BE2C (cell line): ENCODE measurements at places on chromosomes 12 and 14.
A peak's percentile ranks its signal among the peaks of the same experiment; 100 is the strongest.

DNA sequence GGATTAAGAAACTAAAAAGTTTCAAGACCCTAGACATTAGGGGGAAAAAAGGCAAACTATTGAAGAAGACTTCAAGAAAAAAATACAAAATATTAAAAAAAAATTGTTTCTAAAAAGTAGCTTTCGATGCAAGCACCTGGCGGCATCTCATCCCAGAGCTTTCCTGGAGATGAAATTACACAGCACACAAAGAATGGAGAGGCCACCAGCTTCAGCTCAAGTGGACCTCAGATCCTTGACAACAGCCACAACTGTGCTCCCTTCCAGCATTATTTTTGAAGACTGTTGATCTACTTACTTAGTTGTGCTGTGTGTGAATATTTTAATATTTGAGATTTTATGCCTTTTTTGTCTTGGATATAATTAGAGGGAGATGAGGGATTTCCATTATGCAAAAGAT is 479.0 kb downstream of the GLT1D1 start:
- no peak for DNase-seq

DNA sequence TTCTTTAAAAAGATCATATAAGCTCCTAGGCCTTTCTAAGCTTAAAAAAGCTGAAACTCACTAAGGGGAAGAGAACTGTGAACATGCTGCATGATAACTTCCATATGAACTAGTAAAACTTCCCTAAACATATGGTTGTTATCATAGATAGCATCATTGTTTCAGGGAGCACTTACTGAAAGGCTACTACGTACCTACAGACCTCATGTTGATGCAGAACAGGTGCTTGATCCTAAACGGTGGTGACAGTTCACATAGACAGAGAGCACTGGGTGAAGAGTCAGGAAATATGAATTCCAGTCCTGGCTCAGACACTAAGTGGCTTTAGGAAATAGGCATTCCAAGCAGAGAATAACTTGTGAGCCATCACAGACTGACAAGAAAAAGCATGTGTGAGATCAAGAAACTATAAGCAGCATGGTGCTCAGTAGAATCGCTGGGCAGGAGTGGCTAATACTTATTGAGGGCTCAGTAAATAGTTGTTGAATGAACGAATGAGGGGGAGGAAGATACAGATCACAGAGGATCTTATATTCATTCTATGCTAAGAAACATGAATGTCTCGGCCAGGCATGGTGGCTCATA is 78.4 kb upstream of the NUDT4 start:
- DNase-seq: peak; percentile 33

DNA sequence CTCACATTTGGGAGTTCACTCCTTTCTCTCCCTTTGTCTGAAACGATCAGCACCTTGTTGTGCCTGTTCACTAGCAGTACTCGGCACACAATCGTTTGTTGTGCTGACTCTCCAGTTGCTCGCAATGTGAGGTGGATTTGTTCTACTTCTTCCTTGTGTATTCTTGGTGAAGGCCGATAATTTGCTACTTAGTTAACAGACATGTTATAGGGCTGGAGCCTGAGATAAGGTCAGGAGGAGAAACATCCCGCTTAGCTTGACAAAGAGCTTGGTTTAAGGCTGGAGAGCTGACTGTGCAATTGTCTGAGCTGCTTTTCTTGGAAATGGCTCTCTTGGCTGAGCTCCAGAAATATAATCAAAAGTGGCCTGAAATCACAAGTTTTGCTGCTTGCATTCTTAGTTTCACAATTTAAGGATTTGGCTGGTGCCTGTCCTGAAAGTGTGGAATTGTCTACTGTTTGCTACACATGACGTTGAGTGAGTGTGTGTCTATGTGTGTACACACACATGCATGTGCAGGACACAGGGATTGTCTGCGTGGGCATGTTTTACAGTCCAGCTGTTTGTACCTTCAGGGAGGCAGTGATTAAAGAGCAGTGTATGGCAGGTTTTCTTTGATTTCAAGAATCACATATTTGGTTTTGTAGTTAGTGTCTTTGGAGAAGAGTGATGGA is 77.7 kb downstream of the ARF6 start:
- DNase-seq: no peak

- no peak for DNase-seq
Observed at GRCh38 chr14:102043251-102044025, 43.4 kb downstream of the HSP90AA1 start.

GRCh38 chr14:22185191-22185590 is 403.8 kb downstream of the DAD1 start:
- no peak for DNase-seq

DNA sequence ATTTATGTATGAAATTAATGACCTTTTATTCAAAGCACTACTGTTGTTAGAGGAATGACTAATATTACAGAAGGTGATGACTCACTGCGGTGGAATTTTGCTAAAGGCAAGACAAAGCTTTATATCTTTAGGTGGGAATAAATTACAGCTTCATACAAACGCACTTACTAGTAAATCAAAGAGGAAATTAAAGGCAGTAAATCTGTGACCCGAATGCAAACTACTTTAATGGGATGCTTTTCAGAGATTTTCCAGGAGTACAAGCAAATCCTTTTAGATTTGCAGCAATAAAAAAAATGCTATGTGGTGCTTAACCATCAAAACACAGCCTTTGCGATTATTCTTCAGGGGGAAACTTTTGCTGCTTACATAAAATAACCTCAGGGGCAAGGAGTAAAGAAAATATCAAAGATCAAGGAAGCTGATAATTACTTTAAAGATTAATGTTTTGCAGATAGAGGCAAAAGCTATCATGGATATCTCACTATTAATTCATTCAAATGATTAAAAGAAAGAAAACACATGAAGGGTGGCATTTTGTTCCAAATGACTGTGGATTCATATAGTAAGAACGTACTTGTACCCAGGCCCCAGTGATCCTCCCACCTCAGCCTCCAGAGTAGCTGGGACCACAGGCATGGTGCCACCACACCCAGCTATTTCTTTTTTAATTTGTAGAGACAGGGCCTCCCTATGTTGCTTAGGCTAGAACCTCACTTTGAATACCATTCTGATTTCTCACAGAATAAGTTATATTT is 98.9 kb downstream of the DENND5B start:
- no peak for DNase-seq

- no peak for DNase-seq
Observed at GRCh38 chr12:107624493-107624892, 61.1 kb upstream of the PWP1 start.

DNA sequence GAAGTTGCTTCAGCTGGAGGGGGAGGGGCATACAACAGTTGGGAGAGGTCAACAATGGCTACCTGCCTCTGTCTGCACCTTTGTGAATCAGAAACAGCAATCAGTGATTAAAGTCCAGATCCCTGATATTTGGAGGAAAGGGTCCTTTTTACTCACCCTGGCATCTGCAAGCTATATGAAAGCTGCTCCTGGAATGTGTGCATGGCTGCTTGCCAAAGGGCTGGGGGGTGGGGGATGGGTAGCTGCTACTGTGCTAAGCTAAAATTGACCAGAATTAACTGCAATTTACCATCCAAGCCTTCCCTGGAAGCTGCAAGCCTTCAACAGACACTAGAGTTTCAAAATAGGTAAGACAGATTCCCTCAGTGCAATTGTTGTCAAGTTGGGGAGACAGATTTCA is 13.5 kb upstream of the GTF2A1 start:
- DNase-seq: no peak

DNA sequence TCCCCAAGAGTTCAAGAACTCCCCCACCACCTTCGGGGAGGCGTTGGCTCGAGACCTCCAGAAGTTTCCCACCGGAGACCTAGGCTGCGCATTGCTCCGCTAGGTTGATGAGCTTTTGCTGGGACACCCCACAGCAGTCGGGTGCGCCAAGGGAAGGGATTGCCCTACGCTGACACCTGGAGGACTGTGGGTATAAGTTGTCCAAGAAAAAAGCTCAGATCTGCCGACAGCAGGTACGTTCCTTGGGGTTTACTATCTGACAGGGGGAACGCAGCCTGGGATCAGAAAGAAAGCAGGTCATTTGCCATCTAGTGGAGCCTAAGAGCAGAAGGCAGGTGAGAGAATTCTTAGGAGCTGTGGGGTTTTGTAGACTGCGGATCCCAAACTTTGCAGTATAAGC is 98.8 kb downstream of the FRMD6 start:
- peak; percentile 25 for DNase-seq

GRCh38 chr14:53391156-53391555 is 238.0 kb upstream of the DDHD1 start:
- DNase-seq: no peak

GRCh38 chr12:44874981-44875416 is 1.1 kb downstream of the NELL2 start:
- no peak for DNase-seq

- no peak for DNase-seq
Observed at GRCh38 chr14:37311252-37311651, 113.5 kb downstream of the MIPOL1 start.

DNA sequence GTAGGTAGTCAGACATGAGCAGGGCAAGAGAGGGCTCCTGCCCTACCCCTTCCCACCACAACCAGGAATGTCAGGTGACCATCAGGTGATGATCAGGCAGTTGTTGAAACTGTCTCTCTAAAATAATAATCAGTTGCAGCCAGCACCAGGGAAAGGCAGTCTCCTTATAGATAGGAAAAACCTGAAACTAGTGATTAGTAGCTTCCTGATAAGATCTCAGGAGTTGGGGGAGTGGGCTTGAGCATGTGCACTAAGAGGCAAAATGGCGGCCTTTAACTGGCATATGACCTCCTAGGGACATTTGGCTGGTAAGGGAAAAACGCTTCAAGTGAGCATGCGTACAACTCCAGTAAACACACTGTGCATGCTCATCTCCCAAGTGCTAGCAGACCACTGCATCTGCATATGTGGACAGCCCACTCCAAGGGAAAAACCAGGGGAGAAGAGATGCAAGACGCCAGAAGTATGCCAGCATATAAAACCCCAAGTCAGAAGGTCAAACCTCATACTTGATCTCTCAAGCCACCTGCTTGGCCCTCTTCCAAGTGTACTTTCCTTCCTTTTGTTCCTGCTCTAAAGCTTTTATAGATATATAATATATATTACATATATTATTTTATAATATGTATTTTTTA is 37.1 kb downstream of the TGFB3 start:
- no peak for DNase-seq

DNA sequence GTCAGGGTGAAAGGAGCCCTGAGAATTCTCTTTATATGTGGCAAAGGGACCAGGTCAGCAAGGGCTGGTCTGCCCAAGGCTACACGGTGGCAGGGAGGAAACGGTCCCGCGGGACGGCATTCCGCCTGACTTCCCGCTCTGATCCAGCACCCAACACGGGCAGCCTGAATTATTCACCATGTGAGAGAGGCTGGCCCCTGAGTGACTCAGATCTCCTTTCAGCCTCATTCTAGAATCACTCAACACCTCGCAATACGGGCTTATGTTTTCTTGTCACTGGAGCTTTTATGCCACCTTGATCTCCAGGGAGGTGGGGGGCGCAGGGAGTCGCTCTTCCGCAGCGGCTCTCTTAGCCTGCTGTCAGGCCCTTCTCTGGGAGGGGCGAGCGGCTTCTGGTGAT is 8.5 kb downstream of the LRTM2 start:
- no peak for DNase-seq

GRCh38 chr12:56334490-56334793 is 642 bp upstream of the PAN2 start:
- DNase-seq: no peak

DNA sequence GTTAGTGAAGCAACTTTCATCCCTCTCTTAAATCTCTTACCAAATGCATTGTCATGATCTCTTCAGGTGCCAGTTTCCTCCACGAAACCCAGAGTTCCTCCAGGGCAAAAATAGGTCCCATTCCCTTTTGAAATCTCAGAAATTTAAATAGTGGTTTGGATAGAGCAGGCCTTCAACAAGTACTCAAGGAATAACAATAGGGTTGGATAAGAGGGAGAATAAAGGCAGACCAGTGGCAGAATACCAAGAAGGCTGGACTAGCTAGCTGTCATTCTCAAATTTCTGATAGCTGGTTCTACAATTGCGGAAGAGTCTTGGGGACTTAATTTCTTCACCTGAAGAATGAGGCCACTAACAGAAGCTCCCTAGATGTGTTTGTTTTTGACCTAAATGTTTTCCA is 62.5 kb downstream of the PKP2 start:
- DNase-seq: no peak

GRCh38 chr14:36271939-36272907 is 48.2 kb downstream of the MBIP start:
- no peak for DNase-seq

GRCh38 chr12:60872219-60872618 is 1276.4 kb downstream of the SLC16A7 start:
- no peak for DNase-seq

GRCh38 chr14:105108516-105108864 is 43.3 kb upstream of the GPR132 start:
- DNase-seq: no peak

- DNase-seq: no peak
Observed at GRCh38 chr14:65703521-65703920, 291.0 kb downstream of the FUT8 start.

DNA sequence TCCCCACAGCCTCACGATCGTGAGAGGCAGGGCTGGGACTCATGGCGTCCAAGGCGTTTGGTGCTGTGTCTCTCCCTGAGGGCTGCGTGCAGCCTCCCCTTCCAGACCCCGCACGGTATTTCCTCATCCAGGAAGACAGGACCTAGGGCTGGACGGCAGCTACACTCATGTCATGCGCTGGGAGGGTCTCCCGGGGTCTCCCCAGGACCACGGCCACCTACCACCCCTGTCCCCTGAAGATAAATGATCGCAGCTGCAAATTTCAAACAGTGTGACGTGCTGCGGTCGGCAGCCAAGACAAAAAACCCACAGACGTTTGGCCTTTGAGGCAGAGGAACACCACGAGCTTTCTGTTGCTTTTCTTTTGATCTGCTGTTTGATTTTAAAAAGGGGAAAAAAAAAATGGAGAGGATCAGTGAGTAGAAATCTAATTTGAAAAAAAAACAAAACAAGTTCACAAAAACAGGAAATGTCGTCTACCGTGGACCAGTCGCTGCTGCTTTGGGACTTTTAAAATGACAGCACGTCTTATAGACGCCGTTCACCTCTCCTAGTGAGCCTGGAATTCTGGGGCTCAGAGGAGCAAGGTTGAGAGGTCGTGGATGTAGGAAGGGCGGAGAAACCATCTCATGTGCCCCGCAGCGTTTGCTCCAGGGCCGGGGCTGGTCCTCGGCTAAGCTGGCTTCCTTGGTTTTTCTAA is 237.6 kb downstream of the SLC41A2 start:
- DNase-seq: no peak

GRCh38 chr14:68232300-68233055 is 412.9 kb downstream of the RAD51B start:
- no peak for DNase-seq

DNA sequence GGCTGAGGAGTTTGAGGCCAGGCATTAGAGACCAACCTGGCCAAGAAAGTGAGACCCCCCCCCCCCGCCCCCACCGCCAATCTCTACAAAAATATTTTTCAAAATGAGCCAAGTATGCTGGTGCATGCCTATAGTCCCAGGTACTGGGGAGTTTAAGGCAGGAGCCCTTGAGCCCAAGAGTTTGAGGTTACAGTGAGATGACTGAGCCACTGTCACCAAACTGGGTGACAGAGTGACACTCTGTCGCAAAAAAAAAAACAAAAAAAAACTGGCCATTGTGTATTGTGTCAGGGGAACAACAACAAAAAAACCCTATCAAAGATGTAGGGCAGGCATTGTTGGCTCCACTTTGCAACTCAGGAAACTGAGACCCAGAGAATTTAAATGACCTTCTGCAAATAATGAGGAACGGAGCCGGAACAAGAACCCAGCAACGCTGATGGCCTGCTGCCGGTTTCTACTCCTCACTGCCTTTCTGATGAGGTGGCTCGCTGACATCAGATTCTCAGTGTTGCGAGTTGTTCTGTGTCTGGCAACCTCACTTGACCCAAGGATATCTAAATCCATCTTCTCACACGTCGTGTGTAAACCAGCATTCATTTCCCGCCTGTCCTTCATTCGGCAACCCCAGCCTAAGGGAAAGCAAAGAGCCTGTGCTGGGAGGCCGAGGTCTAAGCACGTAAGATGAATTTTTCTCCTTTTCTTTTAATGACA is 195.2 kb upstream of the CRY1 start:
- no peak for DNase-seq
